ENCODE measurements at places on chromosomes 3 and 15. TPM values are rescaled to one million over a fixed set of nuclear protein-coding genes. Genes with fewer than 3 reads are reported as not detected.

DNA sequence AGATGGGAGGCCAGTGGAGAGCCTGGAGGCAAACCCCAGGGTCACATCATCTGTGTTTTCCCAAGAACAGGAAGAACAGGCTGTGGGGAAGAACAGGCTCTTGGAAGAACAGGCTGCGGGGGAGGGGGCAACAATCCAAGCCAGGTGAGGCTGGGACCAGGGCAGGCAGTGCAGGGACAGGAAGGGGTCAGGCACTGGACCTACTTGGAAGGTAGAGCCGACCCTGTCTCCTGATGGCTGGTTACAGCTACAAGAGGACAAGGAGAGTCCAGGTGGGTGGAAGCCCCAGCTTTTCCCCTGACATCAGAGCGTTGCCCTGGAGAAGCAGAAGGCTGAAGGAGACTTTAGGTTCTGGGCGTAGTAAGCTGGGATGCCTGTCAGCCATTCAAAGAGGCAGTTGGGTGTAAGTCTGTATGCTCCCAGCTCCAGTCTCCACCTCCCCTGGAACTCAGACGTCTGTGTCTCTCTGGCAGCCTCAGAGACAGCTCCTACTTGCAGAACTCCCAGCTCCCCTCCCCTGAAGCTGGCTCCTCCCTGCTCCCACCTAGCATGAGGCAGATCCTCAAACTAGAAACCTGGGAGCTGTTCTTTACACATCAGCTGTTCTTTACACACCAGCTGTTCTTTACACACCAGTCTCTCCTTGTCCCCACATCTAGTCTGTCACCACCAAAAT lies 130.9 kb downstream of the DNAJB8 start:
- peak; percentile 39 for DNase-seq

Gene LRRC31
- not detected for total RNA-seq

DNA sequence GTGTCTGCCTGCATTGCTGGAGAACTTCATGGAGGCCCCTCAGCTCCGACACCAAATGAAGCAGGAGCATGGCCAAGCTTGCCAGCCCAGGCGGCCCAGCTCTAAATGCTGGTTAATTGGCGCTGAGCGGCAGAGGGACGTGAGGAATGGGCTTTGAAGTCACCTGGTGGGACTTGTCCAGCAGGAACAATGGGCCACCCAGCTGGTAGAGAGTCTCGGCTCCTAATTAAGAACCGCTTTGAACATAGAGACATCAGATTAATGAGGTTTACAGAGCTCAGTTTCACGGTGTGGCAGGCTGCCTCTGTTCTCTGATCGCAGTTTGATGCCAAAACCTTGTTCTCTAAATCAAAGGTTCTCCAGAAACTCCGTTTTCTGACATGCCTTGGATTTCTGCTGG lies 77.5 kb upstream of the LINGO1 start:
- DNase-seq: no peak

DNA sequence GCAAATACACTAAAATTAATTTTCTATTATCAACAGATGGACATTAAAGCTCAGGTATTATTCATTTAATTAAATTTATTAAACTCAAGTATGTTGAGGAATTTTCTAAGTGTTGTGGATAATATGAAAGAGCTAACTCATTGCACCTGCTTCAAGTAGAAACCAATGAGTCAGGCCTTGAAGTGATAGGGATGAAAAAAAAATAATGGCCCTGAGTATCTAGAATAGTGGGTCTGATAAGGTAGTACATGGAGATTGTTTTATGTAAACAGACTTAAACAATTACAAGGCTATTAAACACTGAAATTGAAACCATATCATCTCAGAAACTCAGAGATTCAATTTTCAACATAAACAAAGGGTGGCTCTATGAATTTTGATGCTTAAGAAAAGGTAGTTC lies 857.1 kb upstream of the GBE1 start:
- no peak for DNase-seq

DNA sequence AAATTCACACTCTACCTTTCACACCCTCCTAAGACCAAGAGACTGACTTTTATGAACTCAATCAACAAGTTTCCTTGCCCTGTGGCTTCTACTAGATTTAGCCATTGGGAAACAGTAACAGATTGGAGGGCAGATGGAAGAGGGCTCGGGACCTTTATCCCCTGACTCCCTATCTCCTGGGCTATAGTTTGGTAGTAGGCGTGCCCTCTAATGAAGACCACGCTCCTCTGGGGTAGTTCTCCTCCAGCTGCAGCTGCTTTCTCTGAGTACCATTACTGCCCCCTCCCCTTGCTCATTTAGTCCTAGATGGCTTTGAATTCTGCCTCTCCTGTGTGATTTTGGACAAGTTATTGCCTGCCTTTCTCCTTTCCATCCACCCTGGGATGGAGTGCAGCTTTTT lies 33.3 kb downstream of the FMN1 start:
- DNase-seq: no peak

Gene ZNF774
- total RNA-seq: 0.84 TPM

Gene CAMK2N2
- total RNA-seq: not detected

DNA sequence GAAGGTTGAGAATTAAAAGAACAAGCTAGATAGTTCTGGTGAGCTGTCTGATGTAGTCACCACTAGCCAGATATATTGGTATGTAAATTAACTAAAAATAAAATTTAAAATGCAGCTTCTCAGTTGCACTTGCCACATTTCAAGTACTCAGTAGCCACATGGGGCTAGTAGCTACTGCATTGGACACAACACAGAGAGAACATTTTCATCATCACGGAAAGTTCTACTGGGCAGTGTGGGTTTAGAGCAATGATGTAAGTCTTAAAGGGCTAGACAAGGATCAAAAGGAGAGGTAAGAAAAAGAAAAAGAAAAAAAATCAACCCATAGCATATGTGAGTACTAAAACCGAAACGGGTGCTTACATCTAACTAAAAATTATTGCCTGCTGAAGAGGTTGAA lies 282.4 kb upstream of the LRRFIP2 start:
- DNase-seq: no peak

Gene LRRN1
- 0.42 TPM for total RNA-seq

DNA sequence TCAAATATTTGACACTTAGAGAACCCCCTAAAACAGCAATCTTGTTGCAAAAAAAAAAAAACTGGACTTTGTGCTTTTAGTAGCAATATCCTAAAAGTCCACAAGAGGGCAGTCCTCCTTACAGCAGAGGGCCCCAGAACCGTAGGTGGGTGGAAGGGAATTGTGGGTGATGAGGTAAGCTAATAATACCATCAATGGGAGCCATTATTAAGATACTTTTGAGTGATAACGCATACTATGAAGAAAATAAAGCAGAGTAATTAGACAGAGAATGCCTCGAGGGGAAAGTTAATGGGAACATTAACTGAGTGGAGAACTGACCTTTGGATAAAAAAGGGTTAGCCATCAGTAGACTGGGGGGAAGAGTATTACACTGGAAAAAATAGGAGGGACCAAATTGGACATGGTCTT lies 229.9 kb downstream of the THRB start:
- DNase-seq: no peak

- no peak for DNase-seq
These were observed 24.3 kb upstream of the PTX3 start for GRCh38 chr3:157412323-157412855.

DNA sequence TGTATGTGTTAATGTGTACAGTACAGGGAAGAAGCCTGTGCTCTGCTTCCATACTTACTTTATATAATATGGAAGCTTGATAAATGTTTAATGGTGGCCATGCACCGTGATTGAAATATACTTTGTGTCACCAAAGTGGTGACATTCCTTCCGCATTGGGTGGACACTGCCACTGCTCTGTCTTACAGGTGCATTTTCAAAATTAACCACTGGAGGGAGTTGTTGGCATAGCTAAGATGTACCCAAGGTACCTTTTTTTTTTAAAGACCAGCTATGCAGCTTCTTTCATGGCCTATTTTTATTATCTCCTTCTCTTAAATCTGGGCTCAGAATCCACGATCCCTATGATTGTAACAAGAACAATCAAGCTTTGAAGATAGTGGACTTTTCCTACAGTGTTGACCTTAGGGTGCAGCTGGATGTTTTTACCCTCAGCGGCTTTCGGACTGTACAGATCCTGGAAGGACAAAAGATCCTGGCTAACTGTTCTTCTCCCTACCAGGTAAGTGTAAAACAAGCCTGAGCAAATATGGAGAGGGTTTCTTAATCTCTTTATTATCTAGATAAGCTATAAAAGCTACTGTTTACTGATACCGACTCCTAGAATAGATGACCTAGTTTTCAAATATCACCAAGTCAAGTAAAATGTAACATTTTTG lies 21.6 kb upstream of the PAK6 start:
- DNase-seq: no peak

- DNase-seq: no peak
These were observed 7.8 kb upstream of the C3orf52 start for GRCh38 chr3:112078125-112079083.

- DNase-seq: no peak
These were observed 172.7 kb upstream of the CTNNB1 start for GRCh38 chr3:41026394-41027177.

DNA sequence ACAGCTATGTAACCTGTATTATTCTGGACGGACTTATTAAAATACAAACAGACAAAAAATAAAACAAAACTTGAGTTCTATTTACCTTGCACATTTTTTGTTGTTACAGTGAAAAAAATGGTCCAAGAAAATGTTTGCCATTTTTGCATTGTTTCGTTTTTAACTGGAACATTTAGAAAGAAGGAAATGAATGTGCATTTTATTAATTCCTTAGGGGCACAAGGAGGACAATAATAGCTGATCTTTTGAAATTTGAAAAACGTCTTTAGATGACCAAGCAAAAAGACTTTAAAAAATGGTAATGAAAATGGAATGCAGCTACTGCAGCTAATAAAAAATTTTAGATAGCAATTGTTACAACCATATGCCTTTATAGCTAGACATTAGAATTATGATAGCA lies 17.1 kb downstream of the LMOD3 start:
- DNase-seq: no peak

Gene ETV5
- 25.0 TPM for total RNA-seq

DNA sequence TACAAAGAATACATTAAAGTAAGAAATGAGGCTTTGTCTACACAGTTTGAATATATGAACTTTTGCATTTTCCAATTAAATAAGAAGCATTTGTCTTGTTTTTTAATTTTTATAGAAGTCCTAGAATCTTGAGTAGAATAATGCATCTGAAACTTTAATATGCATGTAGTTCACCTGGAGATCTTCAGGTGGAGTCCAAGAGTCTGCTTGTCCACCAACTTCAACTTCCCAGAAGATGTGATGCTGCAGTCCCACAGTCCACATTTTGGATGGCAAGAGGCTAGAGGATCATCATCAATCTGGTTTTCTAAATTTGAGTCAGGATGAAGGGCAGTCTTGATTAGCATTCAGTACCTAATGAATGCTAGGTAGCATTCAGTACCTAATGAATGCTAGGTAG lies 357.6 kb upstream of the SOX2 start:
- DNase-seq: no peak

Gene CHL1
- 36.4 TPM for total RNA-seq

- no peak for DNase-seq
These were observed 45.5 kb downstream of the COL8A1 start for GRCh38 chr3:99683876-99684275.

Gene KCNH8
- total RNA-seq: not detected

Gene TMCO5A
- not detected for total RNA-seq

All from mesenteric fat pad (tissue), 1 donor.